ENCODE measurements at places on chromosomes 4 and X.

DNA sequence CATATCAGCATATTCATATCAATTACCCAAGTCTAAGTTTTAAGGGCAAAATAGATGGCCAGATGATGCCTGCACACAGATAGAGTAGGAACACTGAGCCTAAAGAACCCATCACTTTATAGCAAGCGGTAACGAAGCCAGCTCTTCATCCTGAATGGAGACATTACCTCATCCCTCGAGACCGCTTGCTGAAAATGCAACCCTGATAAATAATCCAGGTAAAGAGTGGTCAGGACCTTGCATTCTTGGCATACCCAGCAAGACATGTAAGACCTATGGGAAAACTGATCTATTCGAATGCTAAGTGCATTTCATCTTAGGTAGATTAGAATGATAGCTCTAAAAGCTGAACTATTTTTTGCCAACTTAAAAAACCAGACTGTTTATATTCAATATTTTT is 25.3 kb downstream of the DCHS2 start:
- no peak for DNase-seq

- no peak for DNase-seq
Observed at GRCh38 chr4:188297873-188298272, 158.6 kb downstream of the TRIML1 start.

- DNase-seq: no peak
Observed at GRCh38 chr4:154744341-154744926, 634 bp downstream of the LRAT start.

- DNase-seq: no peak
Observed at GRCh38 chr4:108854786-108855185, 91.9 kb upstream of the ETNPPL start.

DNA sequence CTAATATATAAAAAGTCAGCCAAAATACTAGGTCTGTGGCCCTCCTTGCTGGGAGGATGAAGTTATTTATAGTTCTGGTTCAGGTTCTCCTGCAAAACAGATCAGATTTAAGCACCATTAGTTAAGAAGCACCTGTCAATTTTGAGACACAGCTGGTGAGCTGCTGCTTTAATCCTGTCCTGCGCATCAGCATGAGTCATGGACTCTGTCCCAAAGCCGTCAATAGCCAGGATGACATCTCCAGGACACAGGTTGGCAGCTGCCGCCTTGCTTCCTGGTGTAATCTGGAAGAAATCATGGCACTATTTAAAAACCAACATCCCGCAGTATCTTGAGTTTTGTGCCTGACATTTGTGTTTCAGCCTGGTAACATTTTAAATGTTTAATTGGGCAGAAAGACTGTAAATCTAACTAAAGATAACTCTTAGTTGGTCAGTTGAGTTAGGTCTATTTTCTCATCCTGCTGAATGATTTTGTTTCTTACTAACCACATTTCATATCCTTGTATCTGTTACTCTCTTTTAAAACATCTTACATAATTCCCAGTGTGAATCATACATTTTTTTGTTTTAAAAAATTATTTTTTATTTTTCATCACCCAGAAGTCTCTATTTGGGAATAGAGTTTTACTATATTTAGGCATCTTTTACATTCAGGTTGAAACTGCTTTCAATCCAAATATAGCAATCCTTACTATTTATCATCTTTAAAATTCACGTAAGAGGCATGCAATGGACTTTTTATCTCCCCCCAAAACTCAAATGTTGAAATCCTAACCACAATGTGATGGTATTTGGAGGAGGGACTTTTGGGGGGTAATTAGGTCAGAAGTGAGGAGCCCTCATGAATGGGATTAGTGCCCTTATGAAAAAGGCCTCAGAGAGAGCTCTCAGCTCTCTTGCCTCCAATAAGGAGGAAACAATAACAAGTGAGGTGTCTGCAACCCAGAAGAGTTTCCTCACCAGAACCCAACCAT is 10.1 kb downstream of the PDLIM3 start:
- DNase-seq: no peak

DNA sequence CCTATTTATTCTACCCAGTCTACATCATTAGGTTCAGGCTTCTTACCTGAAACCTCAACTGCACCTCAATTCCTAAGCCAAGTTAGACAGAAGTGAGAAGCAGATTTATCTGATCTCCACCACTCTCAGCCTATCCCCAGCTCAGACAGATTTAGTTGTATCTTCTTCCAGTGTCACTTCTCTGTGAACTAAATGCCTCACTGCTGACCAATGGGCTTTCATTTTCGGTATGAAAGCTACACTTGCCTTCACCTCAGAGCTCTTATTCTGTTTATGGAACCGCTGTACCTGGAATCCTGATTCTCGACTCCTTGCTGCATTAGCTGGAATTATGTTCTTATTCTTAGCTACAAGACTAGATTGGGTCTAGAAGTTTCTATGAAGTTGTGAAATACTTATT is 833.2 kb downstream of the CCSER1 start:
- DNase-seq: no peak

- DNase-seq: no peak
Observed at GRCh38 chr4:34412233-34412632, 1832.1 kb downstream of the ARAP2 start.

GRCh38 chrX:153491351-153491914 is 3.3 kb upstream of the BGN start:
- no peak for DNase-seq

DNA sequence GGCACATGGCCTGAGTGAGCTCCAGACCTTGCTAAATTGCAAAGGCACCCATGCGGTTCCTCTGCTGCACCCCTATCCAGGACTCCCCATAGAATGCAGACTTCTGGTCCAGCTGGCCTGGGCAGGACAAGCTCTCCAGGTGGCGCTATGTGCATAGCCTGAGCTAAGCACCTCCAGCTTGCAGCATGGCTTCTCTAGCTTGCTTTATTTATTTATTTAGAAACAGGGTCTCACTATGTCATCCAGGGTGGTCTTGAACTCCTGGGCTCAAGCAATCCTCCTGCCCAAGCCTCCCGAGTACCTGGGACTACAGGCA is 5.5 kb upstream of the WFS1 start:
- DNase-seq: no peak

DNA sequence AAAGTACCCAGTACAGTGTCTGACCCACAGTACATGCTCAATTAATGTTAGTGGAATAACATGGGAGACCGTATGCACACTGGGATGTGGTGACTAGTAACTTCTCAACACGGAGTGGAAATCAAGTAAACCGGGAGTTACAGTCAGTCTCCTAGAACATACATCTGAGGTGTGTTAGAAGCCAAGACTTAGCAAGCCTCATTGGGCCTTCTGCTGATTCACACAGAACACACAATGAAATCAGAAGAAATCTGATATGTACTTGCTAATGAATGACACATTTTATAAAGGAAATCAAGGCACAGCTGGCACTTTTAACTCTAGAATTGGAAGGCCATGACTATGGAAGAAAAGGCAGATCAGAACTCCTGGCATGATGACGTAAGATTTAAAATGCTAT is 13.0 kb downstream of the TRAPPC2 start:
- no peak for DNase-seq

DNA sequence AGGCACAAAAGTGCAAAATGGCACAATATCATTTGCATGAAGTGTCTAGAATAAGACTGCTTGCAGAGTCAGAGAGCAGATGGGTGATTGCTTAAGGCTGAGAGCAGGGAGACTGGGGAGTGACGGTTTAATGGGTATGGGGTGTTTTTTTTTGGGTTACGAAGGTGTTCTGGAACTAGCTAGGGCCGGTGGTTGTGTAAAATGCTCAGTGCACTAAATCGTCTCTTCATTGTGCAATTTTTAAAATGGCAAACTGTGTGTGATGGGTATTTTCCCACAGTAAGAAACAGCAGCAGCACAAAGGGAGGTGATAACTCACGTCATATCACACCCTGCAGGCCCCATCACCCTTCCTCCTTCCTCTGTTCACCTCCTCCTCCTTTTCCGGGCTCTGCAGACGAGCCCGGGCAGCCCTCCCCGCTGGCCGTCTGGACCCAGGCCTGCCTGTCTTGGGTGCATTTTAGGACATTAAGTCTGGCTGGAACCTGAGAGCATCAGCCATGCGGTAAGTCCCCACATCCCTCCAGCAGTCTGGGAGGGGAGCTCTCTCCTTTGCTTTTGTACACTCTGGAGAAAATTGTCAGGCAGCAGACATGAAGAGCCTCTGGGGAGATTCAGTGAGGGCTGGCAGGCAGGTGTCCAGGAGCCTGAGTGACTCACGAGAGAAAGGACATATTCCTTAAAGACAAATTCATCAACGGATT is 42.7 kb downstream of the ASMT start:
- peak; percentile 49 for DNase-seq

- no peak for DNase-seq
Observed at GRCh38 chr4:41727861-41728572, 20.5 kb downstream of the PHOX2B start.

DNA sequence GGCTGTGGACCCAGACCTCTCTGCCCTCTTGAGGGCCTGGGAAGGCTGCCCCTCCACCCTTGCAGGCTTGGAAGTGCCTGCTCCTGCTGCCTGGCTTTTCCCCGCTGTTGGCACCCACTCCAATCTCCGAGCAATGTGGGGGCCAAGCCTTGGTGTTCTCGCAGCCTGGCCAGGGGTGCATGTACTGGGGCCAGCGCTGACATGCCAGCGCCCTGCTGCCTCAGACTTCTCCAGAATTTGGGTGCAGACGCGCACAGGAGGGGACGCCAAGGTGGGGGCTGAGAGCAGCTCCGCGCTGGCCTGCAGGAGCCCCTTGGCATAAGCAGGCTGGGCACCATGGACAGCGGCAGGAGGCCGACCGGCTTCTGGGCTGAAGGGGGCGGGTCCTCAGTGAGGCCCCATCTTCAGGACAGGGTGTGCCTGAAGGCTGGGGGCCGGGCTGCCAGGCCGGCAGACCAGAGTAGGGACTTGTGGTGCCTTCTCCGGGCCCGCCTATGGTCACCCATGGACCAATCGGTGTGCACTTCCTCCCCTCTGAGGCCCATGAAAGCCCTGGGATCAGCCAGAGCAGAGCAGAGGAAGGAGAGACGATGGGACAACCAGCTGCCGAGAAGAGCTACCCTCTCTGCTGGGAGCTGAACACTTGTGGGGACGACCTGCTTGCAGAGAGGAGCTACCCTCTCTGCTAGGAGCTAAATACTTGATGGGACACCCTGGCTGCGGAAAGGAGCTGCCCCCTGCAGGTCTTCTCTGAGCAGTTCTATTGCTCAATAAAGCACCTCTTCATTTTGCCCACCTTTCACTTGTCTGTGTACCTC is 118.3 kb downstream of the DNAAF6 start:
- no peak for DNase-seq

DNA sequence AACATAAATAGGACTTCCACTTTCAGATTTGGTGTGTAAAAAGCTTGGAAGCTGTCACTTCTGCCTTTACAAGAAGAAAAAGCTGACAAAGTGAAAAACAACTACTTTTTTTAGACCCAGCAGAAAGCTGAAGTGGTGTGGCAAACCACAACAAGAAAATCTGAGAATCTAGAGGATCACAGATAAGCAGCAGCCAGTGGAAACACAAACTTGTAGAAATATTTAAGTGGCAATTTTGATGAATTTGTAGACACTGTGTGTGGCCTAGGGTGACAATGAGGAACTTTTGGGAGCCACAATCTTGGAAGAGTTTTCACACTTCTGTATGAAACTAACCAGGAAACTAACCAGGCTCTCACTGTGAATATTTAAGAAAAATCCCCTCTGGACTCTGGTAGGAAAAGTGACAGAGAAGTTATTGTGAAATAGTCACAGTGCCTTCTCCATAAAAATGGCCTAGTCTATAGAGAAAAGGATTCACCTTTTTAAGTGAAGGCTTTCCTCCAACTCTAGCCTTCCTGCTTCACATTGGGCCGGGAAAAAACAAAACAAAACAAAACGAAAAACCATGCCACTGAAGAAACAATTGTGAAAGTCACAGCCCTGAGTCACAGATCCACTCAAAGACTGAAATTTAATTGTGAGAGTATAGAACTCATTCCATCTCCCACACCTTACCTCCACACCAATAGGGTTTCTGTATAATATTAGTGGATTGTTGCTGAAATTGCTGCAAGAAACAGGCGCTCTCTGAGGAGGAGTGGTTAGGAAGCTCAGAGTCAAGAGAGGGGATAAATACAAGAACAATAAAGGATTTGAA is 26.7 kb upstream of the GUCY1A1 start:
- no peak for DNase-seq

GRCh38 chr4:186651181-186651603 is 72.5 kb downstream of the FAT1 start:
- no peak for DNase-seq

DNA sequence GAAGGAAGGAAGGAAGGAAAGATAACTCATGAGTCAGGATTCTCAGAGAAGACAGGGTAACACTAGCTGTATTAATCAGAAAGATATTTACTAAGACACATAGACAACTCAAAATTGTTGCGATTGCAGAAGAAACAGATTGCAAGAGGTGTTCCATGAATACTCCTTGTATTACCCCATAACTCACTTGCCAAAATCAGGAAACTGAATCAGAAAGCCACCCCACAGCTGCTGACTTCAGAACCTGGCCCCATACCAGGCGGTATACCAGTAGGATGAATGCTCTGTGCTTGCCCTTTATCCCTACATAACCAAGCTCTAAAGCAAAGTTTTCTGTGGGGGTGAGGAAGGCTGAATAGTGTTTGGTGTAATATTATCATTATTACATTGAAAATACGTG is 468.5 kb downstream of the IQCM start:
- DNase-seq: no peak

DNA sequence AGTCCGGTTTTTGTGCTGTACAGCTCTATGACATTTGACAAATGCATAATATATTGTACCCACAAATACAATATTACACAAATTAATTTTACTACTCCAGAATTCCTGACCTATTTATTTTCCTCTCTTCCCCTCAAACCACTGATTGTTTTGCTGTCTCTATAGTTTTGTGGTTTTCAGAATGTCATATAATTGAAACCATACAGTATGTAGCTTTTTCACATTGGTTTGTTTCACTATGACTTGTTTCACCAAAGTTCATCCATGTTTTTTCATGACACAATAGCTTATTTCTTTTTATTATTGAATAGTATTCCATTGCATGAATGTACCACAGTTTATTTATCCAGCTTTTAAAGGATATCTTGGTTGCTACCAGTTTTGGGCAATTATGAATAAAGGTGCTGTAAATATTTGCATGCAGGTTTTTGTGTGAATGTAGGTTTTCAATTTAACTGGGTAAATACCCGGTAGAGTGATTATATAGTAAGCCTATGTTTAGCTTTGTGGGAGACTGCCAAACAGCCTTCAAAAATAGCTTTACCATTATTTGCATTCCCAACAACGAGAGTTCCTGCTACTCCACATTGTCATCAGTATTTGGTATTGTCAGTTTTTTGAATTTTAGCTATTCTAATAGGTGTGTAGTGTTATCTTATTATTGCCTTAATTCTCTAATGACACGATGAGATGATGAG is 25.9 kb downstream of the RNF175 start:
- no peak for DNase-seq

- DNase-seq: no peak
Observed at GRCh38 chr4:102061133-102061532, 270.6 kb downstream of the BANK1 start.

- no peak for DNase-seq
Observed at GRCh38 chrX:4110964-4111363, 397.5 kb upstream of the PRKX start.

DNA sequence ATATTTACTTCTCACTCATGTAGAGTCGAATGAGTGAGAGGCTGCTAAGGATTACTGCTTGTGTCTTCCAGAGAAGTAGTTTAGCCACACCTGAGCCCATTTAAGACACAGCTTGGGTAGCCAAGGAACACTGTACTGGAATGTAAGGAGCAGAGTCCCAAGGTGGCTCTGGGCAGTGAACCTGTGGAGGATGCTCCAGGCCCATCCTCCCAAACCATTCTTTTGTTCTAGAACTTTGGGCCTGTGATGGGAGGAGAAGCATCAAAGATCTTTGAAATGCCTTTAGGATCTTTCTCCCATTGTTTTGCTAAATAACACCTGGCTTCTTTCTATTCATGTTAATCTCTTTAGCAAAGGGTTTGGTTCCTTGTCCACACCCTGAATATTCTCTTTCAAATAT is 162.2 kb downstream of the KLHL4 start:
- no peak for DNase-seq
